ENCODE measurements at places on chromosomes 4 and X. TPM values are rescaled to one million over a fixed set of nuclear protein-coding genes. Genes with fewer than 3 reads are reported as not detected.

GRCh38 chrX:13179100-13179499, 134.7 kb upstream of the FAM9C start:
- no peak for DNase-seq

- DNase-seq, result no peak
These were observed 977.3 kb downstream of the C4orf33 start for GRCh38 chr4:130073145-130073790.

- DNase-seq, result no peak
These were observed 787 bp upstream of the TET2 start for GRCh38 chr4:105145903-105146275.

DNA sequence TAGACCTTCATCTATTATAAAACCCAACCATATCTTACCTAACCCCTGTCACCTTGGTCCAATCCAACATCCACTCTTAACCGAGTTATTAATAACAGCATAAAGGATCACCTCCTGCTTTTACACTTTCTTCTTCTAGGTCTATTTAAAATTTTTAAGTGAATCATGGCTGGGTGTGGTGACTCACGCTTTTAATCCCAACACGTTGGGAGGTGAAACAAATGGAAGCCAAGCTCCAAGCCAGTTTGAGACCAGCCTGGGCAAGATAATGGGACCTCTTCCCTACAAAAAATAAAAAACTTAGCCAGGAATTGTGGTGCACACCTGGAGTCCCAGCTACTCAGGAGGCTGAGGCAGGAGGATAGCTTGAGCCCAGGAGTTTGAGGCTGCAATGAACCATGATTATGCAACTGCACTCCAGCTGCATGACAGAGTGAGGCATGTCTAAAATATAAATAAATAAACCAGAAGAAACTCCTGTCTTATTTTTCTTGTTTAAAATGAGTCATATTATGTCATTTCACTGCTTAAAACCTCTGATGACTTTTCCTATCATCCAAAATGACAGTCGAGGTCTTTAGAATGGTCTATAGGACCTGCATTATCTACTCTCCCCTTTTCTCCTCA, 188.4 kb downstream of the GASK1B start:
- DNase-seq, result no peak

GRCh38 chrX:25068340-25068739, 52.6 kb upstream of the ARX start:
- DNase-seq, result no peak

DNA sequence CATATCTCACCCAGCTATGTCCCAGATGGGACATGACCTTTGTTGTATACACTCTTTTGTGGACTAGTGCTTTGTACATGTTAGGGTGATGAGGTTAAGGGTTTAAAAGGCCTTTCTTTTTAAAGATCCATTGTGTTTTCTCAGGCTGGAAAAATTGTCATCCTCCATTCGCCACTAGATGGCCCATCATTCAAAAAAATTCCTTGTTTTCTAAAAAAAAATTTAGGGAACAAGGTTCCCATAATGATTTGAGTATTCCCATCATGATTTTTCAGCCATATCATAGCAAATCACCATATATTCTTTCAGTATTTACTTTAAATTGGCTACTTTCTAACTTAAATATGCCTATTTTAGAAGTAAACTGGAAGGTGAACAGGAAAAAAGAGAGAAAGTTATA, 91.9 kb upstream of the TMEM164 start:
- no peak for DNase-seq

L1CAM gene
- total RNA-seq, result 0.47 TPM

BEX2 gene
- 7.4 TPM for total RNA-seq

All from activated CD4-positive, alpha-beta T cell treated with anti-CD3 and anti-CD28 coated beads for 36 hours (primary cell).